ENCODE measurements at places on chromosomes 12 and 14.

GRCh38 chr12:108711489-108712164 is 19.7 kb downstream of the CORO1C start:
- no peak for DNase-seq

DNA sequence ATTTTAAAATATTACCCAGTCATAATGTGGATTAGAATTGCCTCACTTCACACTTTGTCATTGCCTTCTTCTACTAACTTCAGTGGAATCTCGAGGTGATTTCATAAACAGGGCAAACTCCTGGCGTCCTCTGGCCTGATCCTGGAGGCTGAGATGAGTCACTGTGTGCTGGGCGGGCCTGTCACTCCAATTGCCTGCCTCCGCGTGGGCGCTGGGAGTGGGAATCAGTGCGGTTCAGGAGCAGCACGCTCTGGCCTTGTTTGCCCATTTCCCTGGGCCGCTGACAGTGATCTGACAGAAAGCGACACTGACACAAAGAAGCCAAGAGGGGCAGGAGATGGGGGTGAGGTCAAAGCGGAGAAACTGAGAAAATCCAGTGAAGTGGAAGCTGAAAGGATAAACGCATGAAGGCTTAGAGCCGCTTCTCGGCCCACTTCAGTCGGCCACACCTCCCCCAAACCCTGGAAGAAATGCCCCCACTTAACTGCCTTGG is 29.7 kb downstream of the LGR5 start:
- DNase-seq = no peak

DNA sequence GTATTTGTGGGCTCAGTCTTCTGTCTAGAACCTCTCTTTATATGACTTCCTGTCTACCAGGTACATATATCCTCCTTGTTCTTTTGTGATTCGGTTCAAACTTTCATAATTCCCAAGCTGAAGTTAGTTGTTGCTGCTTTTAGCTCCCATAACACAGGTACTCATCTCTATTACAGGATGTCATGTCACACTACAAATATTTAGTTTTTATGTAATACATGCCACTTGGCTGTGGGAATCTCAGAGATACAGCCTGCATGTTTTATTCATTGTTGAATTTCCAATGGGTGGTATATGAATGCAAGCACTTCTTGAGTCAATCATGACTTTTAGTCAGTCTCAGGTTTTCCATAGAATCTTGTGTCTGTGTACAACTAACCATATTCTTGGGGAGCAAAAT is 122.7 kb downstream of the SINHCAF start:
- no peak for DNase-seq

DNA sequence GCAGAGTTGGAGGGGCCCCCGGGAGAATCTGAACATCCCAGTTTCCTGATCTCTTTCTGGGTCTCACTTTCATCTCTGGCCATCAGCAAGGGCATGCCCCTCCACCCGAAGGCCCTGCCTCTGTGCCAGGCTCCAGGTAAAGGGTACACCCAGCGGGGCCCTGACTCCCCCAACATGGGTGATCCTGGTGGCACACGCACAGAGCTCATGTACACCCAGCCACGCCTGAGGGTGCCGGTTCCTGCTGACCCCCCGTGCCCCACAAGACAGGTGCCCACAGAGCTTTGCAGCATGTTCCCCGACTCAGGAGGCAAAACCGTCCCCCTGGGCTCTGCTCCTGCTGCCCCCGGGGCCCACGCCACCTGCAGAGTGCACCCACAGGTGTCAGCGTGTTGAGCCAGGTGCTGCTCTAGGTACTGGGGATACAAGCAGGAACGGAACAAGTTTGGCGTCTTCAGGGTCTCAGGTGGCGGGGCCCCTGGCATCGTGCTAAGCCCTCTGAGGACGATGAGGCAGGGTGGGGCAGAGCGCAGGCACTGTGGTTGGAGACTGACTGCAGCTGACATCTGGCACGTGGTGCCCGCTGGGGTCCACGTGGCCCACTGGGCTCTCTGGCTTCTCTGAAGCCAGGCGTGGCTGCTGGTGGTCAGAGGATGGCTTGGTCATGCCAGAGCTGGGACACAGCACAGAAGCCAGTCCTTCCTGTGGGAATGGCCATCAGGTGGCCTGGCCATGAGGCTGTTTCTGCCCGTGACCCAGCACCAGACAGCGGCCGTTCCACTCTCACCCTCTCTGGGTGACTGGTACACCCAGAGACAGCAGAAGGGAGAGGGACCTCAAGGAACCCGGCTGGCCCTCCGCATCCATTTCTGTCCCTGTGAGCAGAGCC is 13.8 kb downstream of the BAG5 start:
- DNase-seq = no peak

GRCh38 chr12:53594897-53595615 is 31.1 kb downstream of the ATF7 start:
- no peak for DNase-seq

- DNase-seq = no peak
Observed at GRCh38 chr12:52703424-52703823, at the start of gene KRT77. Gene KRT77, minus strand, starts transcription at chr12:52703524. Its CDS starts 90 bp downstream, at chr12:52703434.

DNA sequence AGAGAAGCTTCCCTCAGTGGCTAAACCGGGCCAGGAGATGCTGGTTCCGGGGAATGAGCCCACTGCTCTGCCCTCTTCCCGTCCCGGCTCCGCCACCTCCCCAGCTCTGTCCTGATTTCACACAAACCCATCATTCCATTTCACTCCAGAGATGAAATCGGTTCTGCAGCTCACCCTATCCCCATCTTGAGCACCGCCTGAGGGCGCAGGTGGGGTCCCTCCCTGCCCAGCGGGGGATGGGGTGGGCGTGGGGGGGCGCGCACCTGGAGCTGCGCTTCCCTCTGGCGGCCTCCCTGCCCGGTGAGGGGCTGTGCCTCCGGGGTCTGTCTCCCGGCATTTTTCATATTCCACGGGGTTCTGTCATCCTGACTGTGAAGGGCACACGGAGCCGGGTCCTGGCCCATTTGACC is 44.7 kb downstream of the NOC4L start:
- DNase-seq = no peak

GRCh38 chr14:96268431-96269358 is 12.7 kb downstream of the BDKRB1 start:
- DNase-seq = no peak

GRCh38 chr14:88208858-88209257 is 114.2 kb downstream of the KCNK10 start:
- no peak for DNase-seq

GRCh38 chr14:100893228-100893601 is 10.3 kb downstream of the RTL1 start:
- no peak for DNase-seq

- no peak for DNase-seq
Observed at GRCh38 chr12:106594447-106594846, 11.6 kb downstream of the RFX4 start.

DNA sequence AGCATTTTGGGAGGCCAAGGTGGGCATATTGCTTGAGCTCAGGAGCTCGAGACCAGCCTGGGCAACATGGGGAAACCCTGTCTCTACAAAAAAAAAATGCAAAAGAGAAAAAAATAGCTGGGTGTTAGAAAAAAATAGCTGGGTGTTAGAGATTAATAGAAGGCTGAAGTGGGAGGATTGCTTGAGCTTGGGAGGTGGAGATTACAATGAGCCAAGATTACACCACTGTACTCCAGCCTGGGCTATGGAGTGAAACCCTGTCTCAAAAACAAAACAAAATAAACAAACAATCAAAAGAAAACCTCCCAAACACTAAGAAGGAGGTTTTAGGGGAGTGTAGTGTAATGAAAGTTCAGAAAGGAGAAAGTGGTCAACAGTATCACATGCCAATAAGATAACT is 202.1 kb downstream of the FLRT2 start:
- no peak for DNase-seq

- no peak for DNase-seq
Observed at GRCh38 chr12:49089821-49090773, 4.5 kb downstream of the DHH start.

- no peak for DNase-seq
Observed at GRCh38 chr12:41512497-41512896, 324.4 kb downstream of the PDZRN4 start.

- DNase-seq = no peak
Observed at GRCh38 chr14:38546932-38547551, 291.1 kb upstream of the CLEC14A start.

- no peak for DNase-seq
Observed at GRCh38 chr12:111359231-111359913, 9.5 kb downstream of the PHETA1 start.

GRCh38 chr12:97005646-97006045 is 98.6 kb downstream of the NEDD1 start:
- no peak for DNase-seq

- DNase-seq = no peak
Observed at GRCh38 chr14:32724867-32725471, 213.7 kb upstream of the NPAS3 start.

GRCh38 chr12:74509886-74510285 is 27.7 kb upstream of the ATXN7L3B start:
- DNase-seq = no peak

GRCh38 chr12:20264608-20265114 is 103.7 kb upstream of the PDE3A start:
- no peak for DNase-seq

DNA sequence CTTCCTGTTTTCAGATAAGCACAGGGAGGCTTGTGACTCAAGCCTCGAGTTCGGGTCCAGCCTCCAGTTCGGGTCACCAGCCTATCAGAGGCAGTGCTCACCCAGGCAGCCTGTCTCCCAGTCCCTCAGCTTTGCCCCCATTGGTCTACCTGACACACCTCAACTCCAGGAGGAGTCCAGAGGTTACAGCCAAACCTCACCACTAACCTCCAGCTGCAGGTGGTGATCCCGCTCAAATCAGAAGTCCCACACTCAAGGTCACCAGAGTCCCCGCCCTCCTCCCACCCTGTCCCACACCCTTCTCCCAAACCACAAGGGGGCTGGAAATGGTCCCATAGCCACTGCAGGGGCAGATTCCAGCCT is 42.1 kb downstream of the KDM2B start:
- DNase-seq = no peak

GRCh38 chr14:35979531-35979930 is 153.4 kb downstream of the BRMS1L start:
- DNase-seq = no peak

- DNase-seq = peak; percentile 63
Observed at GRCh38 chr12:442235-442884, 17.4 kb upstream of the B4GALNT3 start.

GRCh38 chr14:35696575-35696974 is 112.5 kb downstream of the RALGAPA1 start:
- DNase-seq = no peak

DNA sequence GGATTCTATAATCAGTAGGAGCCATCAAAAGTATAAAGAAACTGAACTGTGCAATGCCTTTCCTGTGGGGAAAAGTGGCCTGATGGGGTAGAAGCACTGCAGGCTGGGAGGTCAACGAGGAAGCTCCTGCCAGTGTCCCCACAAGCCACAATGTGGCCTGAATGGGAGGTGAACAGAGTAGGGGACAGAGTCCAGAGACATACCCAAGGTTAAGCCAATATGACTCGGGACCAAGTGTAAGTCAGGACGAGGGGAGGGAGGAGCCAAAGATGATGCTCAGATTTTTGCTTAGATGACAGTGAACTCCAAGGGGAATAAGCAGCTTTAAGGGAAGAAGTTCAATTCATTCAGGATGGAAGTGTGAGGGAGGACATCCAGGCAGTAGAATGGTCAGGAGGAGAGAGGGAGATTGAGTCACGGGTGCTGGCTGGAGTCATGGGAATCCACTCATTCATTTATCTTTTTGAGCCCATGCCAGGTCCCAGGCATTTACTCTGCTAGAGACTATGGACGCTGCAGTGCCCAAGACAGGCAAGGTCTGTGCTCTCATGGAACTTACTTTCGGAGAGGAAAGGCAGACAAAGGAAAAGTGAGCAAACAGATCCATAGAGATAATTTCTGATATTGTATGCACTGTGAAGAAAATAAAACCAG is 29.1 kb downstream of the DPF3 start:
- DNase-seq = no peak

GRCh38 chr12:54983536-54984101 is 943 bp downstream of the TESPA1 start:
- no peak for DNase-seq

DNA sequence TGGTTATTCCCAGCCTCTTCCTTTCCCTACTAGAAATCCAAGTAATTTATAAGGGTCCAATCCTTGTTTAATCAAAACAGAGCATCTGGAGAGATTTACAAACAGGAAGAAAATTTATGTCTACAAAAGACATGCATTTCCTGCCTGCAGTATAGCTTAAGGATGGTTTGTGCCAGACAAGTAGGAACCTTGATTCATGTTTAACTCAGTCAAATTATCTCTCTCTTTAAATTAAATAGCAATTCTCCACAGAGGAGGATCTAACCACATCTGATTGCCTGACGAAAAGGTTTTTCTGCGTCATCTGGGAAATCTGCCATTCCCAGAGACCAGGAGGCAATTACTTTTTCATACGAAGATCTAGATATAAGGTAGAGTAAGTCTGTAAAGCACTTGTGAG is 105.2 kb downstream of the ZFC3H1 start:
- no peak for DNase-seq

GRCh38 chr14:103593577-103593976 is 30.8 kb downstream of the COA8 start:
- DNase-seq = no peak

- no peak for DNase-seq
Observed at GRCh38 chr12:91604897-91605296, 422.3 kb upstream of the DCN start.

DNA sequence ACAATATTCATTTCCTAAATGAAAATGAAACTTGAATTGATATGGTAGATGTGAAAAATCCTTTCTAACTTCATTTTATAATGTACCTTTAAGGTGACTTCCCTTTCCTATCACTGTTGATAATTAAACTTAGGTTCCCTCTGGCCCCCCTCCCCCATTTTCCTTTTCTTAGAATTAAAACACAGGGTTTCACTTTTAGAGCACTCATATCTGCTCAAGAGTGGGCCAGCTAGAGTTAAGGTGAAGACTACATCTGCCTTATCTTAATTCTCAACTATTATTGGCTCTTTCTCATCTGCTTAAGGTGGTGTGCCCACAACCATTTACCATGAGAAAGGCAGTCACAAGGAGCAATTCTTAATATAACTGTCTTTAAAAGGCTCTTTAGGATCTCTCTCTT is 49.7 kb downstream of the LIN52 start:
- no peak for DNase-seq

All from HuH-7 (cell line).